ENCODE measurements at places on chromosomes 5 and 9. TPM values are rescaled to one million over a fixed set of nuclear protein-coding genes. Genes with fewer than 3 reads are reported as not detected.

- DNase-seq, result no peak
Measured at GRCh38 chr9:34197756-34198711, 19.2 kb downstream of the UBAP1 start.

DNA sequence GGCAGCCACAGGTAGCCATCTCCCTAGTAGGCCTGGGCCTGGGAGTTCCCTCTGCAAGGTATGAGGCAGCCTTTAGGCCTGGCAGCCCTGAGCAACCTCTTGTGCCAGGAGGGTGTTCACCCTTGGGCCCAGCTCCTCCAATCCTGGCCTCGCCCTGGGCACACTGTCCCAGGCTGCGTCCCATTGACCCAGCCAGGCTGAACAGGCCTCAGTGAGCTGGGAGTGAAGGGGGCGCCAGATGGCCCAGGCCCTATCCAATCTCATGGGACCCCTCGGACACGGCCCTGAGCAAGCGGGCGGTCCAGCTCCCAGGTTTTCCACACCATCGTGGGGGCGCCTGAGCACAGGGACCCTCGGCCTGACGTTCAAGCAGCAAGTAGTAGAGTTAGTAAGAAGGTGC, 14.5 kb downstream of the SH3GLB2 start:
- DNase-seq, result no peak

DNA sequence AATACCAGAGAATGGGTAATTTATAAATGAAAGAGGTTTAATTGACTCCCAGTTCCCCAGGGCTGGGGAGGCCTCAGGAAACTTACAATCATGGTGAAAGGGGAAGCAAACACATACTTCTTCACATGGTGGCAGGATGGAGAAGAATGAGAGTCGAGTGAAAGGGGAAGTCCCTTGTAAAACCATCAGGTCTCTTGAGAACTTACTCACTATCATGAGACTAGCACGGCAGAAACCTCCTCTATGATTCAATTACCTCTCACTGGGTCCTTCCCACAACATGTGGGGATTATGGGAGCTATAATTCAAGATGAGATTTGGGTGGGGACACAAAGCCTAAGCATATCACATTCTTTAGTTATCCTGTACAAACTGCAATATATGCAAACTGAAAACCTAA, 609.4 kb downstream of the MTRR start:
- DNase-seq, result no peak

GRCh38 chr9:115640887-115641286, 512.7 kb upstream of the PAPPA start:
- DNase-seq, result peak; percentile 84

- DNase-seq, result no peak
Measured at GRCh38 chr5:65989158-65989557, 62.8 kb downstream of the ERBIN start.

GRCh38 chr9:36113999-36114398, 22.5 kb upstream of the GLIPR2 start:
- no peak for DNase-seq

DNA sequence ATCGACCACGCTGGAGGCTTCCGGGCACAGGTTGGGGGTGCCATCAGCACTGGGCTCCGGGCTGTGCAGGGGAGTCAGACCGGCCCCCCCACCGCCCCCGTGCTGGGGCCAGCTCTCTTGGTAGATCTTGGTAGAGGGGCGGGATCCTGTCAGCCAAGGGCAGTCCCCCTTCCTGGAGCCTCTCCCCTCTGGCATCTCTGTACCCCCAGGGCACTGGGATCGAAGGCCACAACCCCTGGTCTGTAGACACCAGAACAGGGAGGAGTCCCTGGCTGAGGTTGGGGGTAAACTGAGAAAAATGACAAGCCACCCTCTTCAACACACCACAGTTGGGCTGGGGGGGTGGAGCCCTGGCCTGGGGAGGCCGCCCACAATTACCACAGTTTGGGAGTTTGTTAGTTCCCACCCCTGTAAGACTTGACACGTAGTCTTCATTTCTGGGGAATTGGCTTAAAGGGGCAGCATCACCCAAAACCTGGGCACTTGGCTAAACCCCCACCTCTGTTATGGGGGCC, 882 bp downstream of the CERCAM start:
- DNase-seq, result peak; percentile 38

DNA sequence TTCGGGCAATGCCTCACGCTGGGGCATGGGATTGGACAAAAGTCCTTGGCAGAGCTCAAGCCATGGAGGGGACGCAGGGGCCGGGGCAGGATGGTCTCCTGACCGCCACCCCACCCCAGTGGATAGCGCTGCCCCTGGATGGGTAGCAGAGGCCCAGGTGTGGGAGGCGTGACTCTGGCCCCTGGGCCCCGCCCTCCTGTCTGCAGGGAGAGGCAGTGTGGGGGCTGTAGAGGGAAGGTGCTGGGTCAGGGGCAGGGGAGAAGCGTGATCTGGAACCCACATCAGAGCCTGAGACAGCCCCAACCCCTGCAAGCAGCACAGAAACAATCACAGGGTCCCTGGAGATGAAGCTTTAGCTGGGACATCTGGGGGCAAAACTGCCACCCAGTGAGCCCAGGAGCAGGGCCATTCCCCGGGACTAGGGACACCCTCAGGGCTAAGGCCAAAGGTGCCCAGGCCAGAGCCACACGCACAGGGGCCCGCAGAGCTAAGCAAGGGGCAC, 36.2 kb downstream of the NACC2 start:
- no peak for DNase-seq

DNA sequence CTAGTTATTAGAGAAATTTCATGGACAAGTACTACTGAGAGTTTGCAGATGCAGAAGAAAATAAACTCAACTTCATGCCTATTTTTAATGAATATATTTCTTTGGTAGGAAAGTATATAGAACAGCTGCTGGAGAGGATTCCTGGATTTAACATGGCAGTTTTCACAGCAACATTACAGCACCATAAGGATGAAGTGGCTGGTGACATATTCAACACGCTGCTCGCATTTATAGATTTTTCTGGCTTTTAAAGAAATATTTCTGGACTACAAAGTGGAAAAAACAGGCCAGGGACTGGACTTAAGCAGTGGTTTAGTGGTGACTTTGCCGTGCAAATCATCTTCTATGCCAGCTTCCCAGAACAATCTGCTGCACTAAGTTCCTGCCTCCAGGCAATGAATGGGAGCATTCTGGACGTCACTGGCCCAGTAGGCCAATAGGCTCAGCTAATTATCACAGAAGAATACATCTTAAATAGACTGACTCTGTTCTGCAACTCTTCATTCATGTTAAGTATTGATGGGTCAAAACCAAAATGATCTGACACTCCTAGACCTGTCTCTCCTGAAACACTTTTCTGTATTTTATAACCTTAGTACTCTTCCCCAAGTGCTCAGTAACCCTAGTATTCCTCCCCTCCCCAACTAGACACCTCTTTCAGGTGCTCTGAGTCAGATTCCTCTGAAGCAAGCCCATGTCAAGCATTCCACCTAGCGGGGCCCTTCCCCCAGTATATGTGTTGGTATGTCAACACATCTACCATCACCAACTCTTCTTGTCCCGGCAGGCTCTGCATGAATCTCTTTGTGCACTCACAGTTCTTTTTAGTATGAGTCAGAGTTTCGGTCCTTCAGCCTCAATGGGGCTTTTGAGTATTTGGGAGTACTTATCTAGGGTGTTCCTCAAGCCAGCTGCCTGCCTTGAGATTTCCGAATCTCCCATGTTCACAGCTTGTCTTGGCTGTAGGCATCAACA, 625.5 kb downstream of the CHSY3 start:
- DNase-seq, result no peak

DNA sequence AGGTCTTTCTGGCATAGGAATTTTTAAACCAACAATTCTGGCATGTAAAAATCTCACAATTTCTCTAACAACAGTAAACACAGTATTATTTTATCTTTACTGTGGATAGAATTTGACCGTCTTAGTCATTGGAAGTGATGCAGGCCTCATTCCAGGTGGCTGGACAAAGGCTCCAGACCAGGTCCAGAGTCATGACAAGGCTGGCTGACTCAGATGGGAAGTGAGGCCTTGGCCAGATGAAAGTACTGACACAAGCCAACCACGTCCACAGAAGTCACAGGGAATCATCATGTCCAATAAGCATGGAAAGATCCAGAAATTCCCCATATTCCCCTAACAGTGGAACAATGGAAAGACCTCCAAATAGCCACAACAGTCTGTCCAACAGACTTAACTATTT, 12.4 kb downstream of the SPOCK1 start:
- peak; percentile 39 for DNase-seq

DNA sequence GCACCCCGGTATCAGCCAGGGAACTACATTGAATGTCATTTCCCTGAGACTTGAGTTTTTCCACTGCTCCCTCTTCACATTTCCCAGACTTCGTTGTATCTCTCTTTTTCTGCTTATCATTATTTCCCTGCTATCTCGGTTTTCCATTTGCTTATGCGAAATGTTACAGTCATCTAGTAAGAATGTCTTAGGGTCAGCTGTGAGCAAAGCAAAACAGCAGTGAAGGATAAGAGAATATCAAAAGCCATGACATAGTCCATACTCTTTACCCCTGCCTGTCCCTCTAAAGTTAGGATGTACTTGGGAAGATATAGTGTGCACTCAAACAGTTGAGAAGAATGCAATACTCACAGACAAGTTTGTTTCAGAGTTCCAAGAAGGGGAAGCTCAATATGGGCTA, 88.7 kb downstream of the ITGA1 start:
- DNase-seq, result peak; percentile 96

DNA sequence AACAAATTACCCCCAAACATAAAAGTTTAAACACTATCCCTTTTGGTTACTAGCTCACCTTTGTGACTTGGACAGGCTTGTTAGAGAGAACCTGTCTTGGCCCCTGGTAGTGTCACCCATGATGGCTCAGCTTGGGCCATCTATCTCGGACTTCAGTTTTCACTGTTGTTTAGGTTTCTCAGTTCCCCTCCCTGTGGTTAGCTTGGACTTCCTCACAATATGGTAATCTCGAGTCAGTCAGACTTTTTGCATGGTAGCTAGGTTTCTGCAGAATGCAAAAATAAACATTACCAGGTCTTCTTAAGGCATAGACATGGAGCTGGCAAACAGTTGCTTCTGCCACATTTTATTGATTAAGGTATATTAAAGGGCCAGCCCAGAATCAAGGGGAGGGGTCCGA, 324.3 kb upstream of the RORB start:
- no peak for DNase-seq

PCDHB3 gene
- total RNA-seq, result 0.43 TPM

ZNF300 gene
- total RNA-seq, result 6.9 TPM

PCDHA8 gene
- under 0.01 TPM for total RNA-seq

RALGPS1 gene
- 1.6 TPM for total RNA-seq

NTNG2 gene
- 1.9 TPM for total RNA-seq

CDH10 gene
- 0.97 TPM for total RNA-seq

IL5 gene
- not detected for total RNA-seq

Measured in fibroblast of villous mesenchyme (primary cell).